G401 (cell line): ENCODE measurements at places on chromosomes 2 and 18.
A peak's percentile ranks its signal among the peaks of the same experiment; 100 is the strongest.

DNA sequence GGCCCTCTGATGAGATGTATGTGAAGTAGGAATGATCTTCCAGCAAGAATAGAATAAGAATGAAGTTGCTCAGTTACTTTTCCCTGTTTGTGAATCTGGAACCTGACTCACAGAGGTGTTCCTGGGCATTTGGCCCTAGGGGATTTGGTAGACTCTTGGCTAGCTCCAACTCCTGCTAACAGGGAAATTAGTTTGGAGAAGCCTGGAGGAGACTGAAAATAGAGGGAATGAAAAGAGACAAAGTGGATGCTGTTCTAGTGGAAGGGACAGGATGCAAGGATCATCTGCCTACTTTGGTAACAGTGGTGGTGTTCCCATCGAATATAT lies 19.6 kb downstream of the TMEM17 start:
- no peak for DNase-seq

GRCh38 chr2:12767996-12768624 lies 51.4 kb downstream of the TRIB2 start:
- DNase-seq: no peak

DNA sequence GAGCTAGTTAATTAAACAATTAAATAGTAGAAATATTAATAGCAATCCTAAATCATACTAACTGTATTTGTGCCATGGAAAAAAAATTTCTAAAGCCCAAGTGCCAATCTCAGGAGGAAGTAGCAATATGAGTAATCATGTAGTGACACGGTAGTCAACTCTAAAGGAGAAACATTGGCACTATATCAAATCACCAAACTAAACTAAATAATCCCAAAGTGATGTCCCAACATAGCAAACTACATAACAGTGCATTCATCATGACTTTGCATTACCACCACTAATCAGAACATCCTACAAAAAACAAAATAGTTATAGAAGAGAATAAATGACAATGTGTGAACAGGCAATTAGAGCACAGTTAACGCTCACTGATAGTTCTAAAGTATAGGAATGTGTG lies 195.1 kb downstream of the EXOC6B start:
- DNase-seq: no peak

GRCh38 chr2:163595028-163595427 lies 140.8 kb downstream of the FIGN start:
- DNase-seq: no peak

GRCh38 chr2:10162586-10163497 lies 40.3 kb downstream of the RRM2 start:
- peak; percentile 72 for DNase-seq

- peak; percentile 24 for DNase-seq
These were observed 145.5 kb upstream of the CTAGE1 start for GRCh38 chr18:22563164-22563583.

DNA sequence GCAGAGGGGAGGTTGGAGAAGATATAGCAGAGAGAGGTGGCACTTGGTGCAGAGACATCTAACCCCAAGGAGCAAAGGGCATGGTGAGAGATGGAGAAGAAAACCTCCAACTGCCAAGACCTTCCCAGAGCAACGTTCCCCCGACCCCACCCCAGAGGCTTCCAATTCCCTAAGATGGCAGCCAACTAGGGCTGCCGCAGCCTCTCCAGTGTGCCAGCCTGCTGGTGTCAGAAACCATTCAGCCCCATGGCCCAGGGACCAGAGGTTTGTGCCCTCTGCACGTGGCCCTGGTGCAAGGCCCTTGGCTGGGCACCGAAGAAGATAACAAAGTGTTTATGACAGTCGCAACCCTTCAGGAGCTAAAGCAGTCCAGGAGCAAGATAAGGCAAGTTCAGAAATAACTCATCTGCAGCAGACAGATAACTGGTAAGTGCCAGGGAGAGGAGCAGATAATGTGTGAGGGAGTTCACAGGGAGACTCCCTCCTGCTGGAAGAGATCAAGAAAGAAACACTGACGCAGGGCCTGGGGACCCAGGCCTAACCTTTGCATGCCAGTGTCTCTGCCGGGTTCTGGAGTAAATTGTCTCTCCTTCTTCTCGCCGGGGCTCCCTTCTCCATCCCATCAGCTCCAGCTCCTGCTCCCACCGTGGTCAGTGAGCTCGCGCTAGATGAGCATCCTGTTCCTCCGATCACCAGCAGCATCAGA lies 66.1 kb upstream of the ID2 start:
- no peak for DNase-seq
